ENCODE measurements at places on chromosomes 12 and 14.

DNA sequence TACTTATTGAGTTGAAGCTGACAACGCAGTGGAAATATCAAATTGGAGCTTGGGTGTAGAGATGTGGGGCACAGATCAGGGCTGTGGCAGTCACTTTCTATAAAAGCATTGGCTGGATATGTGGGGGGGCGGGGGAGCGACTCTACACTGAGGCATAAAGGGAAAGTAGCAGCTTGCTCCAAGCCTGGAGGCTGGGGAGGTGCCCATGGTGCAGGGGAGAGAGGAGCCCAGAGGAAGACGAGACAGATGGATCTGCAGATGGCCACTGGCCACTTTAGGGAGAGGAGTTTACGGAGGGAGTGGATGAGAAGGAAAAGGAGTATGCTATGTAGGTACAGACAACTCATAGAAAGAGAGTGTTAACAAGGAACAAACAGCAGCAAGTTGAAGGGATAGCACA lies 13.5 kb upstream of the NGB start:
- DNase-seq = no peak

DNA sequence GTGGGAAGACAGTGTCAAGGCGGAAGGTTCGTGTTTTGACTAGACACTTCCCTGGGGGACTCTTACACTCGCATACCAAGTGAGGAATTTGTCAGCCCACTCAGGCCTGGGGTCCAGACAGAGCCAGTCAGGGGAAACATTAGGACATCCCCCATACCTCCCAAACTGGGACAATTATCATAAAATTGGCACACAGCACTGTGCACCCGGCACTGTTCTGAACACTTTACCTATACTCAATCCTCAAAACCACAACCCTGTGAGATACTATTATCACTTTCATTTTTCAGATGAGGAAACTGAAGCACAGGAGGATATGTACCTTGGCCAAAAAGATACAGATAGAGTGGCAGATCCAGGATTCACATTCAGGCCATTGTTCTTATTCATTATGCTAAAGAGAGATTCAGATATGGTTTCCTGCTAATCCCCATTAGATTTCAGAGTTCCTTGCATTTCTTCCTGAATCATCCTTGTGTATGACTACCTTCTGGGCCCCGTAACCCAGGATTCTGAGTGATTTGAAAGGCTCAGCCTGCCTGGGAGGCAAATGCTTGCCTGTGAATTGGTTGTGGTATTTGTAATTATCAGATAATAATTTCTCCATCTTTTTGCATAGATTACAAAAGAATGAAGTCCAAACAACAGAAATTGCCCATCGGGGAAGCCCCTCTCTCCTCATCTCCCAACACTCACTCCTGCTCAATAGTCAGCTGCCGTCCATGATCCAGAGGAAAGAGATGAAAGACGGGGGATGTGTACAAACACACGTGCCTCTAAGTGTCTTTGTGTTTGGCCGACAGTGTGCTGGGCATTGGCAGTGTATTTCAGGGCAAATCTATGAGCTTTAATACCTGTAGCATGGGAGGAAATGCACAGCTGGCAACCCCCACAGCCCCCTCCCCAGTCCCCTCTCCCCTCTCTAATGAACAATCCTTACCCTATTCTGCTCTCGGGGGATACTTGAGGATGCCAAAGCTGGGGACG lies 4.6 kb downstream of the TAC3 start:
- DNase-seq = no peak

GRCh38 chr12:109241936-109242335 lies 67.1 kb downstream of the FOXN4 start:
- no peak for DNase-seq

DNA sequence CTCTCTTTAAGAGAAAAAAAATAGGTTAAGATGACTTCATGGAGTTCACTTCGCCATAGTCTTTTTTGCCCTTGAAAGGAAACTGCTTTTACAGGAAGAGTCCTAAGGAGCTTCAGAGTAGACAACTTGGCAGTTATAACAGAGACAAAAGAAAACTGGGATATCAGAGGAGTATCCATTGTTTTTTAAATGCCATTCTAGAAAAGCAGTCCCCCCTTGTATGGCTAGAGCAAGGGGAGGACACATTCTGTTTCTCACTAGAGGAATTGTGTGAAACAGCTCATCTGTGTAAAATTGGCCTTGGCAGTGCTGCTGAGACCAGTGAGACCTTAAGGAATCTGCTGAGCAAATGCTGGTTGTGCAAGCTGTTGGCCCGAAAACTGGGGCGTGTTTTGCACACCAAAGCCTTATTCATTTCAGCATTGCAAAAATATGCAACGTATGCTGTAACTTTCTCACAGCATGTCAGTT lies 128.0 kb downstream of the GPR135 start:
- DNase-seq = no peak

GRCh38 chr12:94025756-94026155 lies 122.6 kb upstream of the PLXNC1 start:
- DNase-seq = no peak

GRCh38 chr14:50656776-50657175 lies 11.3 kb downstream of the SAV1 start:
- DNase-seq = no peak

GRCh38 chr12:2297658-2298057 lies 244.9 kb downstream of the CACNA1C start:
- DNase-seq = no peak

DNA sequence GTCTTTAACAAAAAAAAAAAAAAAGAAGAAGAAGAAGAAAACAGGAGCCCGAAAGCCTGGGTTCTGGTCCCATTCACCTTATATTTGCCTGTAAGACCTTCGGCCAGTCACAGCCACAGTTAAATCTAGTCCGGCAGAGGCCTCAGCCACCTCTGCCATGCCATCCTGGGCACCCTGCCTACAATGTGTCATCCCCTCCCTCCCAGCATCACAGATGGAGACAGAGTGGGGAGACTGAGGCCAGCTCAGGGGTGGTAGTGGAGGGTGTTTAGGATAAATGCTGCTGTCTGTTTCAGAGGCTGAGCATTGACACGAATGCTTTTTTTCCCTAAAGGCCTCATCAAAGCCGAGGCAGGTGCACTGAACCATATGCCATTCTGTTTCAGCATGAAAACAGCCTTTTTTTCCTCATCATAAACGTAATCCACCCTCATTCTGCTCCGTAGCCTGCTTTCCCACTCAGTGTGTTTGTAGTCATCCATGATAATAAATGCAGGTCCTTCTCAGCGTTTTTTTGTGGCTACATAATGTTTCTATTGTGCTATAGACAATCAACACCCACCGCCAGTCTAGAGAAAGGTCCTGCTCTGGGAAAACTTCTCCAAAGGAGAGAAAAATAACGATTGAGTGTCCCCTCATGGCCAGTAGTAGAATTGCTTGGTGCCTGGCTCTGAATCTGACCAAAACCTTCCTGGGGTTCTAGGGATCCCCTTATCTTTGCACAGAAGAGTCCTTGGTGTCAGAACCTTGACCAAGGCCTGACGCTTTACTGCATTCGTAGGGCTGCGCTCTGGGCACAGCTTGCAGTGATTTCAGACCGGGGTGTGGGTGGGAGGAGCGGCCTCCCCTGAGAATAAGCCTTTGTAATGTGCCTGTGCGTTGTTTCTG lies 41.1 kb upstream of the TSPAN9 start:
- no peak for DNase-seq

- DNase-seq = no peak
Measured at GRCh38 chr12:82357845-82358199, 365 bp downstream of the CCDC59 start.

DNA sequence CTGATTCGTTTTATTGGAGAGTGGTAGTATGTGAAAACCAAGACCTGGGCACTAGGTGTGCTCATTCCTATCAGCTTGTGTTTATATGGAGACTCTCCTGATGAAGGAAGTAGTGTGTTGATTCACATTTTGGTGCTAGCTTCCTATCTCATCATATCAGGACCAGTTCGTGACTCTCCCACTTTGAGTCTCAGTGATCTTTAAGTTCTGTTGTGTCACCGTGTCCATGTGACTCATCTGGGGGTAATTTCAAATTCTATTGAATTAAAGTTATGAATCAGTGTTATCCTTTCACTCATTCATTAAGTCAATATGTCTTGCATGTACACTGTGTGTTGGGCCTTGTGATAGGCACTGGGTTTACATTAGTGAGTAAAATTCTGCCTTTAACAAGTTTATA lies 180.2 kb downstream of the CACNA1C start:
- no peak for DNase-seq

- DNase-seq = no peak
Measured at GRCh38 chr12:103665971-103666370, 78.9 kb downstream of the STAB2 start.

DNA sequence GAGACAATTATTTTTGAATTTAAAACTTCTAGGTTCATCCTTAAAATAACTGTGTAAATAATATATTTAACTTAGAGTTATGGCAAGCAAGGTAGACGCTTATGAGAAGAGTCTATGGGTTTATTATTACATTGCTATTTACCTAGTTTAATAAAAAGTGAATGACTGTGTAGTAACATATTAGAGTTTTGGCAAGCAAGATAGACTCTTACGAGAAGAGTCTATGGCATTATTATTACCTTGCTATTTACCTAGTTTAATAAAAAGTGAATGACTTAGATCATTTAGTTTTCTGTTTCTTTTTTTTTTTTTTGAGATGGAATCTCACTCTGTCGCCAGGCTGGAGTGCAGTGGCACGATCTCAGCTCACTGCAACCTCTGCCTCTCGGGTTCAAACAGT lies 3.8 kb downstream of the RNF34 start:
- DNase-seq = no peak

- DNase-seq = no peak
Measured at GRCh38 chr12:123705935-123706334, 6.2 kb upstream of the ATP6V0A2 start.

DNA sequence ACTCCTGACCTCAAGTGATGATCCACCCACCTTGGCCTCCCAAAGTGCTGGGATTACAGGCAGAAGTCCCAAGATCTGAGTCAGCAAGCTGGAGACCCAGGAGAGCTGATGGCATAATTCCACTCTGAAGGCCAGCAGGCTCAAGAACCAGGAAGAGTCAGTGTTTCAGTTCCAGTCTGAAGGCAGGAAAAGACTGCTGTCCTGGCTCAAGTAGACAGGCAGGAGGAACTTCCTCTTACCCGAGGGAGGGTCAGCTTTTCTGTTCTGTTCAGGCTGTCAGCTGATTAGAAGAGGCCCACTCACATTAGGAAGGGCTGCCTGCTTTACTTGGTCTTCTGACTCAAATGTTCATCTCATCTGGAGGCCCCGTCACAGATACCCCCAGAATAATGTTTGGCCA lies 206.0 kb upstream of the MYL2 start:
- DNase-seq = no peak

DNA sequence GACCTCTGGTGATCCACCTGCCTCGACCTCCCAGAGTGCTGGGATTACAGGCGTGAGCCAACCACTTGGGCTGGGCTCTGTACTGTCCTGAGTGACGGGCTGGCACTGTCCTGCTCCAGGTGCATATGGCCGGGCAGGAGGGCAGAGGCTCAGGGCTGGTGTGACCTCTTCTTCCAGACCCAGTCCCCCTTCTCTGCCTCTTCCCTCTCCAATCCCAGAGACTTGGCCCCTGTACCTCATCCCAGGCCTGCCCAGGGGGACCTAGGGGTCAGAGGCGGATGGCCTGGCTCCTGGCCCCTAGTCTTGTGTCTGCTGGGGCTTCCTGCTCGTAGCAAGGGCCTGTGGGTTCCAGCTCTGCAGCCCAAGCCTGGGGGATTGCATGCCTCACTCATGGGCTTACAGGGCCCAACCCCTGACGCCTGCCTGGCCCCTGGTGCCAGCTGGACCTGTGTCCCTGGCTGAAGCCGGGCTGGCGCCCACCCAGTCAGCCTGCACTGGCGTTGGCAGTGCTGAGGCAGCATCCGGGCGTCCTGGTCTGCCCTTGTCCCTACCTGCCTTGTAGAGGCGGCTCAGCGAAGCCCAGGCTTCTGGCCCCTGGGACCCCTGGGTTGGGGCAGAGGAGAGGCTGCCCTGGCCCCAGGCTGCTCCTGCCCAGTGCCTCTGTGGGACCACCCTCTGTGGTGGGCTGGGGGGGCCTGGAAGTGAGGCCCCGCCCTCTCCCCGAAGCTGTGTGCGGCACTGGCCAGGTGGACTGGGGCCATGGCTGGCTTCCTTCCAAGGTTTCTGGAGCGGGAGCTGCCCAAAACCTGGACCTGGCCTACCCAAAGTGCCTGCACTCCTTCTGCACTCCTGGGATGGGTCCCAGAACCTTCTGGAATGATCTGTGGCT lies 4.3 kb downstream of the TEDC1 start:
- DNase-seq = no peak

DNA sequence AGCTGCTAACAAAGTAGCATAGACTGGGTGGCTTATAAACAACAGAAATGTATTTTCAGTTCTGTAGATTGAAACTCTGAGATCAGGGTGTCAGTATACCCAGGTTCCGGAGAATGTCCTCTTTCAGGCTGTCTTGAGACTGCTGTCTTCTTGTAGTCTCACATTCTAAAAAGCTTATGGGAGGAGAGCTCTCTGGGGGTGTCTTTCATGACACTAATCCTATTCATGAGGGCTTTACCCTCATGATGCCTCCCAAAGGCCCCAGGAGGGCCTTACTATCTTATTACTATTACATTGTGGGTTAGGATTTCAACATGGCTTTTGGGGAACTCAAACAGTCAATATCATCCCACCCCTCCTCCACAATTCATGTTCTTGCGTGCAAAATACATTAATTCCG lies 94.3 kb downstream of the AEBP2 start:
- no peak for DNase-seq

GRCh38 chr12:106248312-106248845 lies 559 bp upstream of the CKAP4 start:
- DNase-seq = no peak

DNA sequence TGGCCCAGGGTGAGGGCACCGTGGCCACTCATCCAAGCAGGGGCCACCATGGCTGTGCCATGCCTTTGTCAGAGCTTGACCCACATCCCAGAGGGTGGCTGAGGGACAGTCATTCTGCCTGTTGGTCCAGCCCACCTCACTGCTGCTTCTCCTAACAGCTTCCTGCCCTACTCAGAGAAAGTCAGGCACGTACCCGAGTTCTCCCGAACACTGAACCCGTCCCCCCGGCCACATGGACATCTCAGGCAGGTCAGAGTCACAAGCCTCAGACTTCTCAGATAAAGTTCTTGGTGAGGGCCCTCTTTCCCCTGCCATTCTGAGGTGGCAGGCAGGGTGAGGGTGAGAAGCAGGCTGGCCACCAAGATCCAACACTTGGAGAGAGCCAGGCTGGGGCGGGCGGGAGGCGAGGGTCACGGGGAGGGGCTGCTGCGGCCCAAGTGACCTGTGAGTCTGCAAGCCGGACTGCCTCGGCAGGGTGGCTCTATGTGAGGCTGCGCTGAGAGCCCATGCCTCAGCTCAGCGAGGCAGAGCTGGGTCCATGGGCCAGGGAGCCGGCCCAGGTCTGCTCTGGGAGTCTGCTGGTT lies 317.8 kb downstream of the TMEM121 start:
- DNase-seq = no peak

All from stimulated activated CD4-positive, alpha-beta T cell treated with anti-CD3 and anti-CD28 coated beads, Interleukin-15, amount 100 ng/mL, for 1 hour (primary cell).